Right renal pelvis (tissue), 4 donors: ENCODE measurements at places on chromosomes 2 and 18. TPM values are rescaled to one million over a fixed set of nuclear protein-coding genes. Genes with fewer than 3 reads are reported as not detected.

DNA sequence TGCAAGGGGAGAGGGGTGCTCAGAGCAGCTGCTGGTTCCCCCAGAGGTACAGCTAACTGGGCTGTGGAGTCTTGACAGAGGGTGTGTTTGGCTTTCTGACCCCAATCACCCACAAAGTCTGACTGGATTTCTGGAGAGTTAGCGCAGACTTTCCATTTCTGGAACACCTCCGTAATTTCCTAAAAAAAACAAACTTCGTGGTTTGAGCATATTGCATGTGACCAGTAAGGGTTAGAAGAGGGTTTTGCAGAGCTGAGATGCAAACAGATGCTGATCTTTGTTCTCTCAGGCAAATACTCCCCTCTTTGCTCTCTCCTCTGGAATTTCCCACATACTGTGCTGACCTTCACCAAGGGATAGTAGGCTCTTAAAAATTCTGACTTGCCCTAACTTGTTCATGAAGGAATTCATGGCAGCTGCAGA, 44.5 kb upstream of the TMEM247 start:
- no peak for DNase-seq

- no peak for DNase-seq
Observed at GRCh38 chr2:48129293-48129950, 223.1 kb upstream of the FBXO11 start.

DNA sequence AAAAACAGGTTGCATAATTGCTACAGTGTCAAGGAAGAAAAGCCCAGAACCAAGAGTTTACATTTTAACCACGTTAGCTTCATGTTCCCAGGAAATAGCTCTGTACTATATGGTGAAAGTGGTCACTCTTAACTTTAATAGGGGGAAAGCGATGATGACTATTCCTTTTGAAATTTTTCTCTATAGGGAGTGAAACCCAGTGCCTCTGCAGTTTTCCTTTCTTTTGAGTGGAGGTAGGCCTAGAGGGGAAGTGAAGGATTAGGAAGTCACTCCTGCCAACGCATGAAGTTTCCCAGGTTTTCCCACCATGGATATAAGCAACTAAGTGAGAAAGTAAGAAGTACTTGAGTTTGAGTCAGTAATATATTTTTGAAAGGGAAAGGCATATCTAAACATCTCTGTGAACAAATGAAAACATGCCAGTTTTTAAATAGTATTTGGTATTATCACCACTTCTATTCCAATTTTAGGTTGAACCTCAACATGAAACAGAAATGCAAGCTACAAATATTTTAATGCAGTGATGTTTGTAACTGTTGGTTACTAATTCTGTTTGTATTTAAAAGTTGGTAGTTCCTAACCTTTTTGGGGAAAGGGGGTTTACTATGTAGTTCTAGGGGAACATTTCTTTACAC, 91.9 kb downstream of the VRK2 start:
- no peak for DNase-seq

GRCh38 chr18:31791817-31792579, 31.3 kb upstream of the SLC25A52 start:
- no peak for DNase-seq

- DNase-seq = no peak
Observed at GRCh38 chr18:69689121-69689759, 258.4 kb downstream of the CD226 start.

GRCh38 chr18:58362027-58362575, 266.8 kb downstream of the ALPK2 start:
- DNase-seq = no peak

- no peak for DNase-seq
Observed at GRCh38 chr2:45782436-45782835, 131.0 kb downstream of the PRKCE start.

GRCh38 chr2:47488870-47489584, 86.1 kb downstream of the MSH2 start:
- DNase-seq = no peak

DNA sequence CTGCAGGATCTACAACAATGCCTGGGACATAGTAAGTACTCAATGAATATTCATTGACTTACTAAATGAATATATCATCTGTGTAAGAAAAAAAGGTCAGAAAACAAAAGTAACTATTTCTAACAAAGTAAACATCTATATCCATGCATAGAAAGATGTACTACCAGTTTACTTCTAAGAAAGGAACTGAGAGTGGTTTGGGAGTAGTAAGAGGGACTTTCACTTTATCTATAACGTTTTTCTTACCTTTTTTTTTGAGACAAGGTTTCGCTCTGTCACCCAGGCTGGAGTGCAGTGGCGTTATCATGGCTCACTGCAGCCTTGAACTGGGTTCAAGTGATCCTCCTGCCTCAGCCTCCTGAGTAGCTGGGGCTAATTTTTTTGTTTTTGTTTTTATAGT, 25.7 kb downstream of the DHX57 start:
- no peak for DNase-seq

DNA sequence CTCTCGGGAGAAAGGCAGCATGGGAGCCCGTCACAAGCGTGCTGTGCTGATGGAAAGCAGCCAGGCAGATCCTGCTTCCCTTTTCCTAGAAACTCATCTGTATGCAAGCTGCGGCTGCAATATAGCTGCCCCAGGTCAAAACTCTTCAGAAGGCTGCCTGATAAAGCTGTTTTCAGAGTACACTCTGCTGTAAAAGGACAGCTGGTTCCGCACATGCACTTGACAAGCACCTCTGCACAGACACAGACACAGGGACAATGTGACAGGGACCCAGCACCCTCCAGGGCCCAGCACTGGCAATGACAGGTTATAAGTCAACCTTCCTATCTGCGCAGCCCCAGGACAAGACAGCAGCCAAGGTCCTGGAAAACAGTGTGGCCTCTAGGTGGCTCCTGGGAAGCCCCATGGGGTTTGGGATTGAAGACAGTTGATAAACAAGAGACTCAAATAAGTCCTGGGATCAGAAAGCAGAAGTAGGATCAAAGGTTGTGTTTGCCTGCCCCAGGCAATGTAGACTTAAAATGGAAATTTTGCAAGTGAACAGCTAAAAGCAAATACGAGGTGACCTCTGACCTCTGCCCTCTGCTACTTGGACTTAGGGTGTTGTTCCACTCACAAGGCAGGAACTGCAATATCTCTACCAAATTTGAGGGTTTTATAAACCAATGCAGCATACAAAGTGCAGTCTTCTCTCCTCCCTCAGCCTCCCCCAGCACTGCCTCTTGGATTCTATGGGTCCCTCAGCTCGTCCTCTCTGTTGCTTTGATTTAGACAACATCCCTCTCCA, 16.9 kb downstream of the SLC66A2 start:
- DNase-seq = no peak

- no peak for DNase-seq
Observed at GRCh38 chr2:232929303-232930058, 59.4 kb downstream of the SNORC start.

- no peak for DNase-seq
Observed at GRCh38 chr18:37173384-37173783, 344.5 kb downstream of the KIAA1328 start.

NEMP2 gene
- 12.9 TPM for polyA plus RNA-seq

POTEJ gene
- 0.08 TPM for polyA plus RNA-seq

EFEMP1 gene
- 109 TPM for polyA plus RNA-seq

CTAGE1 gene
- polyA plus RNA-seq = not detected

CDKL4 gene
- polyA plus RNA-seq = 0.69 TPM

AMER3 gene
- 0.11 TPM for polyA plus RNA-seq

CTIF gene
- 19.1 TPM for polyA plus RNA-seq
